Non-pigmented ciliary epithelial cell (primary cell): ENCODE measurements at places on chromosomes 5 and 9.

DNA sequence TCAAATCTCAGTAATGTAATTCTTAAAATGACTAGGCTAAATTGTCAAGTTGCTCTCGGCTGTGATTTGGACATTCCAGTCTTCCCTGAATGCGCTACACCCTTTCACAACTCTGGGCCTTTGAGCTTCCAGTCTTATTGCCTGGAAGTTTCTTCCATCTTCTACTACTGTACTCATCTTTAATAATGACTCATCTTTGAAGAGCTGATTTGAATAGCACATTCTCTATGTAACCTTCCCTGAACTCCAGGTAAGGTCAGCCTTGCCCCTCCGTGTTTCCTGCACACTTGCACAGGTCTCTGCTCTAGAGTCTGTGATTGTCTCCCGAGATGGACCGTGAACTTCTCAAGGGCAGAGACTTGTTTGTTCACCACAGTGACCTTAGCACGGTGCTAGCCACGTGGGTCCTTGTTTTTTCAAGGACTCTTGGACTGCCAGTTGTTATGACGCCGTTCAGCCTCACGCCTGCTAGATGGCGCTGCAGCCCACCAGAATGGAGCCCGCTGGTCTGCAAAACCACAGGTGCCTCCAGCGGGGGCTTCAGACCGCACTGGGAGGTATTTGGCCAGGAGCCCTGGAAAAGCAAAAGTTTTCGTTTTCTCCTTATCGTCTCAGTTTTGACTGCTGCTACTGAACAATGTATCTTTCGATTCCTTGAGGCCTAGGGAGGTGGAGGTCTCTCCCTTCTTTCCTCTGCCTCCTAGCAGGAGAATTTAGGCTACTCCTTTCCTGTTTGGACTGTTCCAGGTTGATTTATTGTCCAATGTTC is 44.4 kb downstream of the SEC61B start:
- DNase-seq: peak; percentile 32

GRCh38 chr5:134575316-134575715 is 49.8 kb downstream of the JADE2 start:
- DNase-seq: no peak

DNA sequence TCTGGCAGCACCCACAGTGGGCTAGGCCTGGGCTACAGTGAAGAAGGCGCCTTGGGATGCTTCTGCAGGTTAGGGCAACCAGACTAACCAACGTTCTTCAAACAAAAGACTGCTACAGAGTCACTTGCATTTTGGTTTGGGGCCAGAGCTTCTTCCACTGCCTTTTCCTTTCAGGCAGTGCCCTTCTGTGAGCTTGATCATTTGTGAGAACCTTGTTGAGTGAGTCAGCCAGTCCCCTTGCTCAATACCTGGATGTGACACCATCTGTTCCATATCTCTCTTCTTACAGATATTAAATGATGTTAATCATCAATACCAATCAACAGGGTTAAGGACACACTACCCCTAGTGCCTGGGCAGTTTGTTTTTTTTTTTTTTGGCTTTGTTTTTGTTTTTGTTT is 46.5 kb upstream of the VDAC1 start:
- DNase-seq: no peak

- no peak for DNase-seq
Measured at GRCh38 chr5:61263561-61264272, 68.3 kb upstream of the ZSWIM6 start.

- peak; percentile 6 for DNase-seq
Measured at GRCh38 chr5:60295423-60295822, 401.9 kb upstream of the PDE4D start.

DNA sequence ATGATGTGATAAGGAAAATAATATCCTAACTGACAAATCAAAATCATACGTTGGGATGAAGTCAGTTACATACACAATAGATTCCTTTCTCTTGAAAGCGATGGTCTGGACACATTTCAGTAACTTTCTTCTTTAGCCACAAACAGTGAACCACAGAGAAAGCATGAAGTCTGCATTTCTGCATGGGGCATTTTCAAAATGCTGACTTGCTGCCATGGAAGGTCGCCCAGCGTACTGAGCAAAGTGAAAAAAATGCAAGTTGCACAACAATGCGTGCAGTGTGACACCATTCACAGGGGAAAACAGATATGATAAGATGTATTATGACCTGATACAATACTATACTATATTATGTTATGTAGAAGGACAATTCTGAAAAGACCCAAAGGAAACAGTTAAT is 146.3 kb downstream of the SNX18 start:
- DNase-seq: peak; percentile 84
